Activated naive CD8-positive, alpha-beta T cell treated with anti-CD3 and anti-CD28 coated beads for 36 hours (primary cell): ENCODE measurements at places on chromosomes 3 and 15. TPM values are rescaled to one million over a fixed set of nuclear protein-coding genes. Genes with fewer than 3 reads are reported as not detected.

RETNLB gene
- total RNA-seq: not detected

PRR20G gene
- not detected for total RNA-seq

OIP5 gene
- 21.6 TPM for total RNA-seq

SCN11A gene
- total RNA-seq: 0.12 TPM

CFAP161 gene
- total RNA-seq: not detected

C2CD4A gene
- 0.12 TPM for total RNA-seq

ACTRT3 gene
- total RNA-seq: 1.7 TPM

AP3B2 gene
- total RNA-seq: 0.30 TPM

OPA1 gene
- 89.4 TPM for total RNA-seq

RTP3 gene
- total RNA-seq: not detected

GOLGA8T gene
- 0.21 TPM for total RNA-seq

PFN2 gene
- total RNA-seq: 4.2 TPM
